Fibroblast of skin of scalp (primary cell): ENCODE measurements at places on chromosomes 12 and 14.

- peak; percentile 64 for DNase-seq
Measured at GRCh38 chr12:110270125-110270962, 10.7 kb upstream of the ATP2A2 start.

DNA sequence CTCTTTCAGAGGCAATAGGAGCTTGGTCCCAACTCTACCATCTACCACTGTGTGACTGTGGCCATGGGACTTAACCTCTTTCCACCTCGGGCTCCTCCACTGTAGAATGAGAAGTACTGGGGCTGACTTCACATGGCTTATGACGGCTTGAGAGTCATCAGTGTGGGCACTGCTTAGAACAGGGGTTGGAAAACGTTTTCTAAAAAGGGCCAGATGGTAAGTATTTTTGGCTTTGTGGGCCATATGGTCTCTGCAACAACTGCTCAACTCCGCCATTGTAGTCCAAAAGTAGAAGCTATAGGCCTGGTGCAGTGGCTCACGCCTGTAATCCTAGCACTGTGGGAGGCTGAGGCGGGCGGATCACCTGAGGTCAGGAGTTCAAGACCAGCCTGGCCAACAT, 69.2 kb upstream of the LTA4H start:
- DNase-seq, result no peak

DNA sequence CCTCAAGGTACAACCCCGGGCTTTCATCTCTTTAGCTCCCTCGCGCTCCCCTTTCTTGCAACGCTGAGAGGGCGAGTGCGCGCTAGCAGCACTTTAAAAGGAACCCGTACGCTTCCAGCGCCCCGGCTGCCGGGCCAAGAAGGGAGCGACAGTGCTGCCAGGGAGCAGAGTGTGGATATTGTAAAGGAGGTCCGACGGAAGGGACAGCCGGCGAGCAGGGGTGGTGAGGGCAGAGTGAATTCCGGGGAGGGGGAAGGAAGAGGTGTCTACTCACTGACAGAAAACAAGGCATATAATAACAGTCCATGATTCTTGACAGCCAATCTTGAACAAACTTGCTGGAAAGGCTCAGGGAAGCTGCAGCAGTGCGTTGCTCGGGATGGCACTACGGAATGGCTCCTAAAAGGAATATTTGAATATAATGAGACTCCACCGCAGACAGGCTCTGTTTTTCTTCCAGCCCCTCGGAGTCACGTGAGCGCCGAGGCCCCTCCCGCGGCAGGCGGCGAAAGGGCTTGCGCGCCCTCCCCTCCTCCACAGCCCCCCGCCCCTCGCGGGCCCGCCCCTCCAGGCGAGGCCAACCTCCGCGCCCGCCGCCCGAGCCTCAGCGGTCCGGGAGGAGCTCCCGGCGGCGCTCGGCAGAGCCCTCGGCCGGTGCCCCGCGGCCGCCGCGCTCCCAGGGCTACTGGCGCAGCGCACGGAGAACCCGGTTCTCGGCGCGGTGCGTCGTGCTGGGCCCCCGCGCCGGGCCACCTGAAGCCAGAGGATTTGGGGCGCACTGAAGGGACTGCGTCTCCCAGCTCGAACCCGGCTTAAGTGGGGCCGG, 3.4 kb downstream of the BMP4 start:
- DNase-seq, result peak; percentile 83

DNA sequence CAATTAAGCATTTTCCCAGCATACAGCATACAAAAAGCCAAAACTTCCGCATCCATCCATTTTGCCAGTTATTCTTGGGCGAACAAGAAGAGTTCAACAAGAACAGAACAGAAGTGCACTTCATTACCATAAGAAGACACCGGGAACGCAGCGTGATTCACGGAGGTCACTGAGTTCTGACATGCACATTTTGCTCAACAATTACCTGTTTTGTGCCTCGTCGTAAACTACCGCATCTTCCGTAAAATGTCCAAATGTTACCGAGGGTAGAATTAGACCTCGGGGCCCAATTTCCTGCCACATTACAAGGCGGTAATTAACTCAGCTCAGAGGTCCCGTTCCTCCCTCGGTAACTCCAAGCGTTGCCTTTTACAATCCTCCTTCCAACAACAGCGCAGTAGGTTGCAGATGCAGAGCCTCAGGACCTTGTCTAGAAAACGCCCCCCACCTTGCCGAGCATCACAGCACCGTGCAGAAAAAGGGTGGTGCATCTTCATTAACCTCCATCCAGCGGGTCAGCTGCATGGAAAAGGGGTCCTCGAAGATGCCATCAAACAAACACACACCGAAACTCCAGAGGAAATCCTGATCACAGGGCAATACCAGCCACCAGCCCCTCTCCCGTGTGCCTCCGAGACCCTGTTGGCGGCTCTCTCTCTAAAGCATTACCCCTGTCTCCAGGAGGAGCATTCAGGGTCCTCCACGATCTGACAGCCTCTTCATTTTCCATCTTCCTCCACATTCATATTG, 125.2 kb downstream of the BCL11B start:
- DNase-seq, result no peak

GRCh38 chr12:66244446-66244845, 55.4 kb downstream of the IRAK3 start:
- no peak for DNase-seq

- DNase-seq, result no peak
Measured at GRCh38 chr14:59465316-59466135, at the start of gene GPR135. Gene GPR135 (minus strand): TSS chr14:59465380. CDS start chr14:59465226, 154 bp downstream.

DNA sequence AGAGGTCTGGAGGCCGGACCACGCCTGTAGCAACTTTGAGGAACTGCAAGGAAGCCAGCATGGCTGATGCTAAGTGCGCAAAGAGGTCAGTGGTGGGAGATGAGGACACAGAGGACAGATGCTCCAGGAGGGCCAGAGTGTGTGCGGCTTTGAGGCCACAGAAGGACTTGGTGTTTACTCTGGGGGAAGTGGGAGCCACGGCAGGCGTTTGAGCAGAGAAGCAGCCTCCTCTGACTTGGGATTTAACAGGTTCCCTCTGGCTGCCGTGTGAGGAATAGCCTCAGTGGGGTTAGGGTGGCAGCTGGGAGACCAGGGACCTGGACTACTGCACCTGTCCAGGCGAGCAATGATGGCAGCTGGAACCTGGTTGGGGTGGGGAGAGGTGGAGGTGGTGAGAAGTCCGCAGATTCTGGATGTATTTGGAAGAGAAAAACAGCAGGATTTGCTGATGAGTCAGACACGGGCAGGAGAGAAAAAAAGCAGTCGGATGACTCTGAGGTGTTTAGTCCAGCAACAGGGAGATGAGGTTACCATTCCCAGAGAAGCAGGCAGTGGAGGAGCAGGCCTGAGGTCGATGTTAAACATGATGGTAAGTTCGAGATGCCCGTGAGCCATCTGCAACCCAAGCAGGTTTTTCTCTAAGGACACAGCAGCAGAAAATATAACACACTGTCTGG, 143.5 kb downstream of the SCARB1 start:
- peak; percentile 67 for DNase-seq

- DNase-seq, result no peak
Measured at GRCh38 chr12:92900941-92901340, 28.2 kb downstream of the EEA1 start.

DNA sequence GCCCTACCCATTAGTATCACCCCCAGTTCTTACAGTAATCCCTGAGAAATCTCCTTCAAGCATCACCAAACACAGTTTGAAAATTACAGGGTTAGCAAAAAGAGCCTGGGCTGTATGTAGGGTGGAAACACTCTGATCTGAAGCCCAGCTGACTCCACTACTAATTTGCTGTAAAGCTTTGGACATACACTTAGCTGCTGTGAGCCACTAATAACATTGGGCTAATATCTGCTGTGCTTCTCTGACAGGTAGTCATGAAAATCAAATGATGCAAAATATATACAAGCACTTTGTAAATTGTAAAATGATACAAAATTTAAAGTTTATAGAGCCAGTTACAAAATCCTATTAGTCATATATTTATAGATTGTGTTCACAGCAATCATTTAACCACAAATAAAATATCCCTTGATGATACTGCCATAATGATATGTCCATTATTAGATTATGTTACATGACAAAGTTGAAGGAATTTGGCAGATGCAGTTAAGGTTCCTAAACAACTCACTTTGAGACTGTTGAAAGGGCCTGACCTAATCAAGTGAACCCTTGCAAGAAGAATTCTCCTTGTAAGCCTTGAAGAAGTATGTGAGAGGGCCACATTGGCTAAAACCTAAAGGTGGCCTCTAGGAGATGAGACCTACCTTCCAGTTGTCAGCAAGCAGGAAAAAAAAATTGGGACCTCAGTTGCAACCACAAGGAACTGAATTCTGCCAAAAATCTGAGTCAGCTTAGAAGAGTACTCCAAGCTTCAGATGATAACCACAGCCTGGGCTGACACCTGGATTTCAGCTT, 19.0 kb downstream of the TWF1 start:
- DNase-seq, result no peak

- no peak for DNase-seq
Measured at GRCh38 chr14:37848985-37849621, 253.7 kb downstream of the TTC6 start.

DNA sequence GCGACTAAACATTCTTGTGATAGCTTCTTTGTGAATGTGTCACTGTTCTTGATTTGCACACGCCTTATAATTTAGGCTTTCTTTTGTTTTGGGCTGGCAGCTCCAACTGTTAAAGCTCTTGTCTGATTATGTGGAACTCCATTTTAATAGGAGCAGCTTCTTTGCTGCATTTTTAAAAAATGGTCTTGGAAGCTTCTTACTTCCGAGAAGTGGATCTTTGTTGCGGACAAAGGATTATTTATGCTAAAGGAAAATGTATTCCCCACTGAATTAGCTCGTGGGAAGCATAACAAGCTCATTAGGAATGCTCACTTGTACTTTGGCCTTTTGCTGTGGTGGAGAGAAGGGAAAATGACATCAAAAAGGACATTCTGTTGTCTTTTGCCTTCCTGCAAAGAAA, 20.0 kb downstream of the GAS2L3 start:
- DNase-seq, result peak; percentile 26

DNA sequence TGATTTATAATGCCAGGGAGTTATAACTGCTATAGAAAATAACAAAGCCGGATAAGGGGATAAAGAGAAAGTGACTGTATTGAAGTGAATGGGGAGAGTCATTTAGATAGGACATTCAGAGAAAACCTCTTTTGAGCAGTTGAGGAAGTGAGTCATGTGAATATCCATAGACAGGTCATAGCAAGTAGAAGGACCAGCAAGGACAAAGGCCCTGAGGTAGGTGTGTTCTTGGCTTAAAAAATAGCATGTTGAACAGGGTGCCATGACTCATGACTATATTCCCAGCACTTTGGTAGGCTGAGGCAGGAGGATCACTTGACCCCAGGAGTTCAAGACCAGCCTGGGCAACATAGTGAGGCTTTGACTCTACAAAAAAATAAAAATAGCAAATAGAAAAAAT, 51.5 kb upstream of the RAP1B start:
- DNase-seq, result no peak

- peak; percentile 73 for DNase-seq
Measured at GRCh38 chr14:60684203-60684602, 34.9 kb upstream of the SIX1 start.

DNA sequence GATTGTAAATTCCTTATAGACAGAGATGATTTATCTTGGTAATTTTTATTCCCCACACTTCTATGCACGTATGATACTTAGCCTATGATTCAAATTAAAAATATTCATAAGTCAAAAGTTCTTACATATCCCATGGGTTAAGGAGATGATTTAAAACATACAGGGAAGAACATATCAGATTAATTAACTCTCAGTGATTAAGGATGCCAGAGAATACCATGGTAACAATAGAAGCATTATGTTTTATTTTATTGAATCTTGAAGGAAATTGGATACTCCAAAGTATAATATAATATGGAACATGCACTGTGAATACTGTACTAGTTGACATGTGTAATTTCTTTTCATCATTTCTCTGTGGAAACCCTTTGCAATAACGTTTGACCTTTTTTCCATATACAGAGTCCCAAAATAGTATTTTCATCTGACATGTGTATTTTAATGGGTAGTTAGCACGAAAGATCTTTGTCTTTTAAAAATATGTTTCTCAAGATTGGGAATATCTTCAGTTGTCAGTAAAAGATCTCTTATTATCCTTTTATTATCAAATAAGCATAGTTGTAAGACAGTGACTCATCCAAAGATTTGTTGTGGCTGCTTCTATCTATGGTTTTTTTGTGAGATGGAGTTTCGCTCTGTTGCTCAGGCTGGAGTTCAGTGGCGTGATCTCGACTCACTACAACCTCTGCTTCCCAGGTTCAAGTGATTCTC, 166.7 kb downstream of the RAD51B start:
- peak; percentile 77 for DNase-seq

DNA sequence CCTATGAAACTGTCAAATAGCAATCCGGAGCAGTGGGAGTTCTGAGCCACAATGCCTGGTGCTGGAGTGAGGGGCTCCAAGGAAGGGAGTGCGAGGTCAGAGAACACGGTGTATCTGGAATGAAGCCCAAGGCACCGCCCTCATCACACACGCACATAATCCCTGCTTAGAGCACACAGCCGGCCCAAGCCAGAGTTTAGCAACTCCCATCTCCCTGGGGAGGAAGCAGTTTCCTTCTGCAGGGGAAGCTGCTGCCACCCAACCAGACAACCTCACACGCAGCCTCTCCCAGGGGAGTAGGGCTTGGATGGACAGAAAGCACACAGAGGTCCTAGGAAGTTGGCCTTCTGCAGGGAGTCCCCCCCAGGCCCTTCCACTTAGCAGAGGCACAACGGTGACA, 31.3 kb downstream of the ACTN1 start:
- peak; percentile 77 for DNase-seq

GRCh38 chr14:59301354-59301753, 112.9 kb downstream of the DAAM1 start:
- no peak for DNase-seq

DNA sequence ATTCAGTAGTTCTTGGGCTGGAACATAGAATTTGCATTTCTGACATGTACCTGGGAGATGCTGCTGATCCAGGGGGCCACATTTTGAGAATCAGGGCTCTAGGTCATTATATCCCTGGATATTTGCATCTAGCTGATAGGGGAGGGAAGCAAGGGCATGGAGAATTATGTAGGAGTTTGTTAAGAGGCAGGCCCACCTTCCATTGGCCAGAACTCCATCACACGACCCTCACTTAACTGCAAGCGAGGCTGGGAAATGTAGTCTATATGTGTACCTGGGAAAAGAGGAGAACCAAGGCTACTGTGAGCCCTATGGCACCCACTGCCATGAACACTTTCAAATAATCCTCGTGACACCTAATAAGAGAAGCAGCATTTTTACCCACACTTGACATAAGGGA, 657.6 kb downstream of the MED13L start:
- no peak for DNase-seq

DNA sequence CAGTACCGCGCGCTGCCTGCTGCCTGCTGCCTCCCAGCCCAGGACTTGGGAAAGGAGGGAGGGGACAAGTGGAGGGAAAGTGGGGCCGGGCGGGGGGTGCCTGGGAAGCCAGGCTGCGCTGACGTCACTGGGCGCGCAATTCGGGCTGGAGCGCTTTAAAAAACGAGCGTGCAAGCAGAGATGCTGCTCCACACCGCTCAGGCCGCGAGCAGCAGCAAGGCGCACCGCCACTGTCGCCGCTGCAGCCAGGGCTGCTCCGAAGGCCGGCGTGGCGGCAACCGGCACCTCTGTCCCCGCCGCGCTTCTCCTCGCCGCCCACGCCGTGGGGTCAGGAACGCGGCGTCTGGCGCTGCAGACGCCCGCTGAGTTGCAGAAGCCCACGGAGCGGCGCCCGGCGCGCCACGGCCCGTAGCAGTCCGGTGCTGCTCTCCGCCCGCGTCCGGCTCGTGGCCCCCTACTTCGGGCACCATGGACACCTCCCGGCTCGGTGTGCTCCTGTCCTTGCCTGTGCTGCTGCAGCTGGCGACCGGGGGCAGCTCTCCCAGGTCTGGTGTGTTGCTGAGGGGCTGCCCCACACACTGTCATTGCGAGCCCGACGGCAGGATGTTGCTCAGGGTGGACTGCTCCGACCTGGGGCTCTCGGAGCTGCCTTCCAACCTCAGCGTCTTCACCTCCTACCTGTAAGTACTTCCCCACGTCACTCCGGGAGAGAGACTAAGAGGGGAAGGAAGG, at the start of gene LGR5:
Gene LGR5, plus strand, starts transcription at position 186 of the 732 bp plus-strand sequence. Its CDS starts 283 bp downstream, at position 469.
- DNase-seq, result peak; percentile 70
